ENCODE measurements at places on chromosomes 7 and 10.

- no peak for DNase-seq
Observed at GRCh38 chr7:128672927-128673517, 930 bp downstream of the GARIN1A start.

DNA sequence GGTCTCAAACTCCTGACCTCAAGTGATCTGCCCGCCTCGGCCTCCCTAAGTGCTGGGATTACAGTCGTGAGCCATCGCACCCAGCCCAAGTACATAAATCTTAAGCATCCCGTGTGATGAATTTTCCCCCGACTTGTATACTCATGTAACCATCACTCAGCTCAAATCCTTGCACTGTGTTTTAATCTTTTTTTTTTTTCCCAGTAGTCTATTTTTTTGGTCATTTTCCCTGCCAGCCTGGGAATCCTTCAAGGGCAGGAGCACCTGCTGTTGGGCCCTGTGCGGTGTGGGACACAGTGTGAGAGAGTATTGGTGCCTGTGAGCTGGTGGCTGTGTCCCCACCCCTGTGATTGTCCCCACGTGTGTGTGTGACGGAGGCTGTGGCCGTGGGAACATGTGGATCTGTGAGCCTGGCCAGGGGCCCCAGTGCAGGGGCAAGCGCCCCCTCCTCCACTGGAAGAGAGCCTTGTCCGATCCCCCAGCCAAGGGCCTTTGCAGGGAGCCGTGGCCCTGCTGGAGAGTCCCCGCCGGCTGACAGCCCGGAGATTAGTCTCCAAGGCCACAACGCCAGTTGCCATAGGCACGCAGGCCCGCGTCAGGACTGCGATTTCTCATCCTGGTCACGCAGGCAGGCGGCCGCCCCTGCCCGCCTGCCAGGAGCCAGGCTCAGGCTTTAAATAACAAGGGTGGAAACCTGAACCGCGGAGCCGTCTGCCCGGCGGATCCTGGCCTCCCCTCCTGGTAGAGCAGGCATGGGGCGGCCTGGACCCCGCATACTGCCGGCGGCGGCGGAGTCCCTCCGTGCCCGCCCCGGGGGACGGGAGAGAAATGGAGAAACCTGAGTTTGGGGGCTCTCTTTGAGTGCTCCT lies 26.5 kb downstream of the GTF2IRD1 start:
- no peak for DNase-seq

DNA sequence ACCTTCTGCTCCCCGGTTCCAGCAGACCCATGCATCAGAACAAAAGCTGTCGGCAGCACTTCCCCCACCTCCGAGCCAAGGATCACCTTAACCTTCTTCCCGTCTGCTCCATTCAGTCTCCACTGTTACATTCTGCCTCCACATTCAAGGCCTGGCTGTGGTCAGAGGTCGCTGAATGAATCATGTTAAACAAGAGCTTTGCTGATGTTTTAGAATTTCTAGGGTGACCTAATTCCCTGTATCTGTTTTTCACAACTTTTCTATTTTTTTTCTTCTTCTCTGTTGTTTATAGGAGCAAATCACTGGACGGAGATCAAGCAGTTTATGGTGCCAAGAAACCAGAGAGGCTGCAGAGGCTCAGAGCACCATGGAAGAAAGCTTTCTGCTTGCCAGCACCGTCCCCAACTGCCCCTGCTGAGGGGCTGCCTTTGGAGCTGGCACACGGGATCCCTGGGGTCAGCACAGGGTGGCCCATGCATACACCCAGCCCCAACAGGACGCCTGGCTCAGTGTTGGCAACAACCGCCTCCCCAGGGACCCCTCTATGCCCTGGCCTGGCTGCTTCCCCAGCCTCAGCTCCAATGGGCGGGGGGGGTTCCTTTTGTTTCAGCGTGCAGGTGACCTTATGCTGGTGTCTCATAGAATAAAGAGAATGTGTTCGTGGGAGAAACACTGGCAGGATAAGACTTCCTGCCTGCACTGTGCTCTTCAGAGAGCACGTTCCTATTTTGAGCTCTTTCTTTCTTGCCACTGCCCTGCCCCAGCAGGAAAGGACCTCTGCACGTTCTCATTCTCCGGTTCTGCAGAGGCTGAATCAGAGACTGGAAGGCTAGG lies 182.7 kb upstream of the LYZL2 start:
- DNase-seq: no peak

DNA sequence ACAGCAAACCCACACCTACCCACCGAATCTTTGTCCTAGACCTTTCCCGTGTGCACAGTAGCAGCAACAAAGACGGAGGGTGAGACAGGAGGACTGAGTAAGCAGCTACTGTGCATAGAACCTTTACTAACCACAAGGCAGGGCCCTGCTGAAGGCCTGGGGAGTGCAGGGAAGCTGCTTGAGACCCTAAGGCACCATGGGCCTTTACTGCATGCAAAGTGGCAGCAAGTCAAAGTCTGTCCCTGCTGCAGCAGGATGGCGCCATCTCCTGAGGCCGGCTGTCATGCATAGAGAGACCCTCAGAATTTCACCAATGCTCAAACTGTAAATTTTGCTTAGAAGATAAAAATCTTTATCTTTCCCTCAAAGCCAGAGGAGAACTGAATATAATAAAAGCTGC lies 610.5 kb downstream of the ACTR3B start:
- no peak for DNase-seq

DNA sequence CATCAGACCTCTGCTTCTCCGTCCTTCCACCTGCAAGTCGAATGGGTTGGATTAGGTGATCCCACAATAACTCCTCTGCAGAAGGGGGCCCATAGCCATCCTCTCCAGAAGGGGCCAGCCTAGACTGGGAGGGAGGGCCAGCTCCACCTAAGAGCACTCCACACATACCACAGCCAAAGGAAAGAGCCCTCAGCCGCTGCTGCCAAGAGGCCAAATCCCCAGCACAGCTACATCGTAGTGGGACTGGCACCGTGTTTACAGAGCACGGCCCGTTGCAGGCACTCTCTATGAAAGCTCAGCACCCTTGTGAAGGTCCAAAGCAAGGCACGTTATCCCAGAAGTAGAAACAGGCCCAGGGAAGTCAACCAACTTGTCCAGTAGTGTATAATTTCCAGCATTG lies 5.4 kb downstream of the KCNH2 start:
- no peak for DNase-seq

- DNase-seq: no peak
Observed at GRCh38 chr7:99219185-99219767, 11.4 kb upstream of the KPNA7 start.

DNA sequence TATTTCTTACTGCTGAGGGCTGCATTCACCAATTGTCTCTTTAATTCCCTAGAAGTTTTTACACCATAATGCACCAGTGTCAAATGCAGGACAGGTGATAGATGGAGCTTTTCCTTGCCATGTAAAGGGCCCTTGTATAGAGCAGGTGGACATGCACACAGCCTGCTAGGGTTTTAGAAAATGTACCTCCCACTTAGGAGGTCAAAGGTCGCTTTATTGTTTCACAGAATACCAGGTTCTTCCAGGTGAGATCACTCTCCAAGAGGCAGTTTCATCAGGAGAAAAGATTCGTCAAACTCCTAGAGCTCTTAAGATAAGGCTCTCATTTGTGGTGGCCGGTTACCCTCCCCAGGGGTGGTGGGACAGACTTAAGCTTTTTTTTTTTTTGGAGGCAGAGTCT lies 215.8 kb downstream of the PHTF2 start:
- no peak for DNase-seq

GRCh38 chr7:120400806-120401455 lies 128.0 kb downstream of the KCND2 start:
- no peak for DNase-seq

DNA sequence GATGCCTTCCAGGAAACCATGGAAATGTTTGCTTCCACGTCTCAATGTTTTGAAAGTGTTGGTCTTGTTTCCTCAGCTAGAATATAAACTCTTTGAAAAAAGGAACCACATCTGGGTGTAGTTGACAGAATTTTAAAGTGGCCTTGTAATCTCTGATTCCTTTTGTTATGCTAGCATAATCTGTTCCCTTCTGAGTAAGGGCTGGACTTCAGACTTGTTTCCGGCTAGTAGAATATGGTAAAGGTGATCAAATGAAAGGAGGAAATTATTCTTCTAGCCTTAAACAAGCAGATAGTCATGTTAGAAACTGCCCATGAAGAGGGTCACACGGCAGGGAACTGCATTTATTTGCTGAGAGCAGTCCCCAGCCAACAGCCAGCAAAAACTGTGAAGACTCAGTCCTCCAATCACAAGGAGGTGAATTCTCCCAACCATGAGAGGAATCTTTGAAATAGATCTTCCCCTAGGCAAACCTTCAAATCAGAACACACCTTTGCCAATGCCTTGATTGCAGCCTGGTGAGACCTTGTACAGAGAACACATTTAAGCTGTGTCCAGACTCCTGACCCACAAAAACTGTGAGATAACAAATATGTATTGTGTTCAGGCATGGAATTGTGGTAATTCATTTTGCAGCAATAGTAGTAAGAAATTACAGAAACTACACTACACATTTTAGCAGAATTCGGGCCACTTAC lies 316.9 kb upstream of the SP8 start:
- DNase-seq: no peak

DNA sequence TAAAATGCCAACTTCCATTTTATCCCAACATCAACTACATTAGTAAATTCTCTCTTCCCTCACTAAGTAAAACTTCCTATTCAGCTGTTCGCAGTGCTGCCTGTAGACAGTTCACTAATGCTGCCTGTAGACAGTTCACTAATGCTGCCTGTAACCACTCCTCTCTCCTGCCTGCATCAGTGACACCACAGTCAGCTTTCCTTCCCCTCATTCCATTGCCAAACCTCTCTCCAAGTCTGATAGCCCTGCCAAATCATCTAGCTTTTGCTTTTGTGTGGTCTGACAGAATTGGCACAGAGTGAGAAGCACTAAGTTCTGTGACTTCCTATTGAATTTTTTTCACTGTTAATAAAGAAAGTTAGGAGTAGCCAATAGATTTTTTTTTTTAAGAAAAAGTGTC lies 43.0 kb upstream of the MACC1 start:
- DNase-seq: no peak

GRCh38 chr7:149662591-149663095 lies 110.7 kb downstream of the ZNF467 start:
- DNase-seq: peak; percentile 40

- DNase-seq: peak; percentile 66
Observed at GRCh38 chr7:131007439-131008330, 273.7 kb upstream of the KLF14 start.
